AG04450 (cell line): ENCODE measurements at places on chromosomes 5 and 9.

- DNase-seq: no peak
Observed at GRCh38 chr5:151200913-151201595, 22.8 kb downstream of the CCDC69 start.

GRCh38 chr5:89447027-89447426 is 564.0 kb upstream of the MEF2C start:
- no peak for DNase-seq

DNA sequence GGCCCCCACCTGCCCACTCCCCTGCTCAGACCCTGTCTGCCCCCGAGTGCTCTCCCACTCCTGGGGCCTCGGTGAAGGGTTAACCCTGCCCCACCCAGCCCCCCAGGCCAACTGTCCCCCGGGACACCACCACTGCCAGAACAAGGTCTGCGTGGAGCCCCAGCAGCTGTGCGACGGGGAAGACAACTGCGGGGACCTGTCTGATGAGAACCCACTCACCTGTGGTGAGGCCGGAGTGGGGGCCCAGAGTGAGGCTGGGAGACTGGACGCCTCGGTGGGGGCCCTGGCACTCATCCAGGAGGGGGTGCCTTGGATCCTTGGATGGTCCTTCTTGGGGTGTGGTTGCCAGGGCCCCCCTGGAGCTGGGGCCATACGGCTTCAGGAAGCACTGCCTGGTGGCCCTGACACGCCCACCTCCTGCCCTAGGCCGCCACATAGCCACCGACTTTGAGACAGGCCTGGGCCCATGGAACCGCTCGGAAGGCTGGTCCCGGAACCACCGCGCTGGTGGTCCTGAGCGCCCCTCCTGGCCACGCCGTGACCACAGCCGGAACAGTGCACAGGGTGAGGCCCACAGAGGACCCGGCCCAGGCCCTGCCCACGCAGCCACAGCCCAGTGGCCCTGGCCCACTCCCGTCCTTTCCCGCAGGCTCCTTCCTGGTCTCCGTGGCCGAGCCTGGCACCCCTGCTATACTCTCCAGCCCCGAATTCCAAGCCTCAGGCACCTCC is 2.1 kb downstream of the MAMDC4 start:
- DNase-seq: no peak

GRCh38 chr9:131099102-131099606 is 2.8 kb downstream of the AIF1L start:
- no peak for DNase-seq

- no peak for DNase-seq
Observed at GRCh38 chr9:36150574-36151315, 14.2 kb downstream of the GLIPR2 start.

DNA sequence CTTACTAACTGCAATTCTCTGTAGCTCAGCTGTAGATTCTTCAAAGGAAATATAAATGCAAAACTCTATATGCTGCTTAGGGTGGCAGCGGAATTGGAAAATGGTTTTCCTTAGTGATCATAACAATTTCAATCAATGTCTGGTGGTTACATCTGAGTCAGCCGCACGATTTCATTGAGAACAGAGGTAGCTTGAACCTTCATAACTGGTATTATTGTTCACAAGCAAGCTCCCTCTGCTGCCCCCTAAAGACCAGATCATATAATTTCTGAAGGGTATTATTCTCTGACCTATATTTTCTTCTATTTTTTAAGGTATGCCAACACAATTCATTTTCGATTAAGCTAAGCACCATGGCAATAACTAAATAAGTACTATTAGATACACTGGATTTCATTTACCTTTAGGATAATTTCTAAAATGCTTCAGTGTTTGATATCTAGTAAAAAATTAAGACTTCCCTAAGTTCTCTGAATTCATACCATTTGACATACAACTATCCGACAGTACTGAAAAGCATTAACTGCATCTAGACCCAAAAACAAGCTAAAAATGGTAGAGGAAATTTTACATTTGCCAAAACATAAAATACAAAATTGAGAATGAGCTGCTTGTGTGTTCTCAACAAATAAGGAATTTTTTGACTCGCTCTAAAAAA is 181.1 kb upstream of the SPEF2 start:
- no peak for DNase-seq

GRCh38 chr9:74512416-74512815 is 15.3 kb downstream of the RORB start:
- DNase-seq: no peak

DNA sequence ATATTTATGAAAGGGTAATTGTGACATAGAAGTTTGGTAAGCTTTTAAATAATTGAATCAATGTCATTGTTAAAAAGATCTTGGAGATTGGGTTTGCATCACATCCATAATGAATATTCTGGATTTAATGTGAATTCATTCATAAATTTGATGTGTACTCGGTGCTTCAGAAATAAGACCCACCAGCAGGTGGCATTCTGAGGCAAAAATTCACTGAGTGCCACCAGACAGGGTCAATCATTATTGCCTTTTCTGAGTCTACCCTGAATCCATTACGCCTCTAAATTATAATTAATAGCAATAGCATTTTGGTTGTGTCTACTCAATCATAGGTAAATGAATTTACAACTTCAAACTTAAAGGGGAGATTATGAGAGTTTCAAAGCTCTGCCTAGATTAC is 1.0 kb downstream of the TRPC7 start:
- DNase-seq: no peak

DNA sequence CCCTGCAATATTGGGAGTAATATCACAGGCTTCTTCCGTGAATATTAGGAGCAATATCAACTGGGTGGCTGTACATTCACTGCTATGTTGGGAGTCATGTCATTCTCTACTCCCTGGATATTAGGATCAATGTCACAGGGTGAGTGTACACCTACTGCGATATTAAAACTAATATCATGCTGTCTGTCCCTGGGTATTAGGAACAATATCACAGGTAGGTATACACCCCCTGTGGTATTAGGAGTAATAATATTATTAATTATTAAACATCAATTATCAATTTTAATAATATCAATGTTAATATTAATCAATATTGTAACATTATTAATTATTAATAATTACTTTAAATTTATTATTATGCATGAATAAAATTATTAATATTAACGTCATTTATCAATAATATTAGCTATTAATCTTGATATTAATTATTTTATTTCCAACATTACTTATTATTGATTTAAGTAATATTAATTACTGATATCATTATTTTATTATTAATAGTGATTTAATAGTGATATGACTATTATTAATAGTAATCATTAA is 121.9 kb downstream of the TMEM38B start:
- no peak for DNase-seq

DNA sequence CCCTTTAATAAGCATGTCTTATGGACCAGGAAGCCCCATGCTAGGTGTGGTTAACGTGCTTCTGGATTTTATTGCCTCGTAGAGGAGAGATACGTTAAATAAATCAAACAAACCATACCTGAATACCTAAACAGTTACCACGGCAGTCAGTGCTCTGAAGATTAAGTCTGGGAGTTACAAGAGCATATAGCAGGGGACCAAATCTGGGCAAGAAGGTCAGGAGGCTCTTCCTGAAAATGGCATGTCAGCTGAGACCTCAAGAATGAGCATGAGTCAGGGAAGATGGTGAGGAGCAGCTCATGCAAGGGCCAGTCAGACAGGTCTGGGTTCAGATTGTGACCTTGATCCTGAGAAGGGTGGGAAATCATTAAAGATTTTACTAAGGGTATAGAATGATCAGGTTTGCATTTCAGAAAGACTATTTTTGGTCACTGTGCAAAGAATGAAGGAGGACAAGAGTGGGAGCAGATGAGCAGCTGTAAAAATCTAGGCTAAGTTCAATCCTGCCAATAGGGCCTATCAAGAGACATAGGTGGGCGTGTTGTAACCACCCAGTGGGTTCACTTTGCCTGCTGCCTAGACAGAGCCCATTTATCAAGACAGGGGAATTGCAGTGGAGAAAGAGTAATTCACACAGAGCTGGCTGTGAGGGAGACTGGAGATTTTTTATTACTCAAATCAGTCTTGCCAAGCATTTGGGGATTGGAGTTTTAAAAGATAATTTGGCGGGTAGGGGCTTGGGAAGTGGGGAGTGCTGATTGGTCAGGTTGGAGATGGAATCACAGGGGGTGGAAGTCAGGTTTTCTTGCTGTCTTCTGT is 4.8 kb upstream of the ZNF366 start:
- no peak for DNase-seq

- DNase-seq: no peak
Observed at GRCh38 chr9:125579030-125579932, 127.7 kb downstream of the MAPKAP1 start.

- DNase-seq: peak; percentile 36
Observed at GRCh38 chr5:44875661-44876605, 67.2 kb downstream of the MRPS30 start.

- DNase-seq: no peak
Observed at GRCh38 chr9:88889386-88889785, 101.9 kb upstream of the S1PR3 start.

- no peak for DNase-seq
Observed at GRCh38 chr9:122360891-122361290, 9.9 kb upstream of the PTGS1 start.

DNA sequence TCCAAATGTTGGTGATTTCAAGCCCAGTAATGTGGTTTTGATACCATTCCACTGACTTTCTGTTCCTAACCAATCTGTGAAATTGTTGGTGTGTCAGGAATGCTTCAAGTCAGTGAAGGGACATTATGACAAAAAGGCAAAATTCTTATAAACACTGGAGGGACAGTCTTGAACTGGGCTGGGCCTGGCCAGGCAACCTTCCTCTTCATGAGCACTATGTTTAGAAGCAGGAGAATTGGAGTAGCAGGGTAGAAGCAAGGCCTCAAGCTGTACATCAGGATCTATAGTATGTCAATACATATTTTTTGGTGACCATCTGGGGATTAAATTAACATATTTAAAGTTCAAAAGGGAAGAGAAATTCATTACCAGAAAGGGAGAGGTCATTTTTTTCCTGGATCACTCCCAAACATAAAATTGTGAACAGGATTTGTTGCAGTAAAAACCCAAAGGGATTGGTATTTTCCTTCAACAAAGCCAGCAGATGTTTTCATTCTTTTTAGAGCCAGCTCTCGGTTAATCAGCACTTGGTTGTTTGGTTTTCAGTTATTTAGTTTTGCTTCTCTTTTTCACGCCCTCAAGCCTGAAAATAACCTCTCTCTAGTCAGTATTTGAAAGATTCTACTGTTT is 77.9 kb upstream of the PIK3R1 start:
- no peak for DNase-seq

- no peak for DNase-seq
Observed at GRCh38 chr9:76657265-76657664, 107.0 kb upstream of the PCA3 start.

DNA sequence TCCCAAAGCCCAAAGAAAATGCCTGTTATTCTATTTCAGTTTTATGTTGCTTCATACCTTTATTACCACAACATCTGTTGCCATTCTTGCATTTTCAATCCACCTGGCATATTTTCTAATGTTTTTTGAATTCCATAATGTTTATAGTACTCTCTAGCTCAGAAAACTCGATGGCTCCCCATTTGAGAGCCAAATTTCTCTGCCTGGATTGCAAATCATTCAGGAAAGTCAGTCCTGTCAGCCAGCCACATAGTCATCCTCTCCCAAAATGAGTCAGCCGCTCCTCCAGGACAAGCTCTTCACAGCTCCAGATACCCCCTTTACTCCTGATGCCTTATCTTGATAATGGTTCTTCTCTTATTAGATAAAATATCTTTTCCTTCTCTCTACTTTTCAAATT is 78.2 kb upstream of the ADCY2 start:
- no peak for DNase-seq

DNA sequence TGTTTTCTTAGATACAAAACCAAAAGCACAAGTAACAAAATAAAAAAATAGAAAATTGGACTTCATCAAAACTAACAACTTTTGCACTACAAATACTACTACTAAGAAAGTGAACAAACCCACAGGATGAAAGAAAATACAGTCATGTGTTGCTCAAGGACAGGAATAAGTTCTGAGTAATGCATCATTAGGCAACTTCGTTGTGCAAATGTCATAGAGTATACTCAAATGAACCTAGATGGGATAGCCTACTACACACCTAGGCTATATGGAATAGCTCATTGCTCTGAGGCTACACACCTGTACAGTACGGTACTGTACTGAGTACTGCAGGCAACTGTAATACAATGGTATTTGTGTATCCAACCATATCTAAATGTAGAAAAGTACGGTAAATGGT is 88.3 kb downstream of the RAPGEF1 start:
- no peak for DNase-seq

- no peak for DNase-seq
Observed at GRCh38 chr9:17130291-17130690, 4.5 kb upstream of the CNTLN start.

DNA sequence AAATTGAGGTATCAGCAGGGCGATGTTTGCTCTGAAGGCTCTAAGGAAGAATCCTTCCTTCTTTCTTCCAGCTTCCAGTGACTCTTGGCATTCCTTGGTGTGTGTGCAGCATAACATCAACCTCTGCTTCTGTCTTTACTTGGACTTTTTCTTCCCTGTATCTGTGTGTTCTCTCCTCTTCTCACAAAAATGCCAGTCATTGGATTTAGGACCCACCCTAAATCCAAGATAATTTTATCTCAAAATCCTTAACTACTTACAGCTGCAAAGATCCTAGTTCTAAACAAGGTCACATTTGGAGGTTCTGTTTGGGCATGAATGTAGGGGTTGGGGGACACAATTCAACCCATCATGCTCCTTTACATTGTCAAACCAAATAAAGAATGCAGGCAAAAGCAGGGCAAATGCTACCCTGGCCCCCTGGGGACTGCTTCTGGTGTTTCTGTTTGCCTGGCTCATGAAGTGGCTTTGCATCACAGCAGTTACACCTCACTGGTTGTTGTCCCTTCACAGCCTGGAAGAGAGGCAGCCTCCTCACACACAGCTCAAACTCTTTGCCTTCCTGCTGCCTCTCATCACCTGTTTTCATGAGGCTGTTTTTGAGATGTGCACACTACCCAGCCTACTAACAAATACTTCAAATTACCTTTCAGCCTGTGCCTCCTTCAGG is 64.8 kb upstream of the PLCXD3 start:
- no peak for DNase-seq

- DNase-seq: peak; percentile 3
Observed at GRCh38 chr5:127696683-127697082, 6.5 kb upstream of the CCDC192 start.

DNA sequence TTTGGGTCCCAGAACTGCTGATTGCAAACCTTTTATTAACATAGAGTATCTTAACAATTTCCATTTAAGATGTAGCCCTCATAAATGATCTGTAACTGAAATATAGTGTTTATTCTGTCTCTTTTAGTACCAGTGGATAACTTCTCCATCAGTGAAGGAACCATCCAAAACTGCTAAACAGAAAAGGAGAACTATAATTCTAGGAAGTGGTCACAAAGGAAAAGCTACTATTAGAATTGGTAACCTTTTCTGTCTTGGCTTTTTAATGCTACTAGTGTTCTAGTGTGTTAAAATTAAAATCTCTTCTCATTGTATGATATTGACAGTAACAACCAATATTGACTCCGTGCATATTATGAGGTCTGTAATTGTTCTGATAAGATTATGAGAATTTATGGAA is 12.8 kb downstream of the CEP78 start:
- DNase-seq: no peak
